ENCODE measurements at places on chromosomes 5 and 9.

DNA sequence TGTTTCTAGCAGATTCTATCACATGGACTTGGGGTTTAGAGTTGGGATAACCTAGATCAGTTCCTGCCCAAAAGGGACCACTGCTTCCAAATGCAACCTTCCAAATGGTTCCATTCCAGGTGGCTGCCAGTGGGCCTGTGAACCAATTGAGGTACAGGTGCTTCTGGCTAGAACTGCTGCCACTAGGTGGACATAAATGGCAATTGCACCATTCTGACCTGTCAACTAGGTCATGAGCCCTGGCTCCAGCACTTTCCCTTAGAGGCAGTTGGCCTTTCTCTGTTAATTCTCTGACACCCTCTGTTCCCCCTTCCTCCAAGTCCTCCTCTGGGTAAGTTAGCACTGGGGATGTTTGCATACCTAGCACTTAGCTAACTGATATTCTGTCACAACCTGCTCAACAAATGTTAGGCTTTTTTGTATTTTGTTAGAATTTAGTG is 16.6 kb upstream of the HEMGN start:
- DNase-seq: no peak

DNA sequence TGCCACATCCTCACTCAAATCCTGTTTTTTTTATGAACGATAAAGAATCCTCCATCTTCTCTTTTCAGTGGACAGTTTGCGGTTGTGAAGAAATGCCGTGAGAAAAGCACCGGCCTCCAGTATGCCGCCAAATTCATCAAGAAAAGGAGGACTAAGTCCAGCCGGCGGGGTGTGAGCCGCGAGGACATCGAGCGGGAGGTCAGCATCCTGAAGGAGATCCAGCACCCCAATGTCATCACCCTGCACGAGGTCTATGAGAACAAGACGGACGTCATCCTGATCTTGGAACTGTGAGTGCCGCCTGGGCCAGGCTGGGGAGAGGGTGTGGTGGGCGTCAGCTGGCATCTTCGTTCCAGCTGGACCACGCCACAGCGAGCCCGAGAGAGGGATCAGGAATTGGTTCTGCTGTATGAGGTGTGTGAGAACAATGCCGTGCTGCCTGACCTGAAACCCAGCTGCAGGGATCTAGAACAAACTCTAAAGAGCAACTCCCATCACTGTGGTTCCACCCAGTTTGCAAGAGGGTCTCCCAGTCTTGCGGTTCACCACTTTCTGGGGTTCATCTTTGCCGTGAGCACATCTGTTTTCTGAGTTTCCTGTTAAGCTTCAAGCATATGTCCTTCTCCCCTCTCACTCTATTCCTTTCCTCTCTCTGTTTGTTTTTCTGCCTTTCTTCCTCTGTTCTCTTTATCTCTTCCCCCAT is 107.4 kb downstream of the DAPK1 start:
- no peak for DNase-seq

DNA sequence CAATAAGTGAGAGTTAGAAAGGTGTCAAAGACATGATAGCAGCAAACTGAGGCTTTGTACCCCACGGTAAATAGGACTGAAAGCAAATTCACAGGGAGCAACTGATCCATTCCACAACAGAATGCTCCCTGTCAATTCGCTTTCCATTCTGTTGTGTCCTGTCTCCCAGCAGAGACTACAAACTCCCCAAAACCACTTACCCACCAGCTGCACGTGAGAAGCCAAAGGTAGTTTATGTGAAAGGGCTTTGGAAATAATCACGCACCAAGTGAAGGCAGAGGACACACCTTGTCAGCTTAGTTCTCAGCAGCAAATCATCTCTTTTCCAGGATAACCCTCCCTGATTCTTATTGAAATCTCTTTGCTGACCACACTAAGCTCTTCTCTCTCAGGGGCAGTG is 46.6 kb upstream of the IL17B start:
- no peak for DNase-seq

DNA sequence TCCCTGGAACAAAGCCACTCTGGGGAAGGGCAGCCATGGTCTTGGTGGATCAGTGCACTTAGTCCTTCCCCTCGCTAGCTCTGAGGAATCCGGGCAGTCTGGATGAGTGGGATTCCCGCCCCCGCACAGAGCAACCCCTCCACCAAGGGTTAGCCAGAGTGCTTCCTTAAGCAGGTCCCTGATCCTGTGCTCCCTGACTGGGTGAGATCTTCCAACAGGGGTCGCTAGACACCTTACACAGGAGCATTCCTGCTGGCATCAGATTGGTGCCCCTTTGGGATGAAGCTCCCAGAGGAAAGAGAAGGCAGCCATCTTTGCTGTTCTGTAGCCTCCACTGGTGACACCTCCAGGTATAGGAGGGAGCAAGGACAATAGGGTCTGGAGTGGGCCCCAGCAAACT is 228.8 kb downstream of the AP3B1 start:
- DNase-seq: no peak

- no peak for DNase-seq
Measured at GRCh38 chr5:143515829-143516228, 112.3 kb upstream of the NR3C1 start.

GRCh38 chr5:40217553-40217952 is 462.2 kb upstream of the PTGER4 start:
- no peak for DNase-seq

DNA sequence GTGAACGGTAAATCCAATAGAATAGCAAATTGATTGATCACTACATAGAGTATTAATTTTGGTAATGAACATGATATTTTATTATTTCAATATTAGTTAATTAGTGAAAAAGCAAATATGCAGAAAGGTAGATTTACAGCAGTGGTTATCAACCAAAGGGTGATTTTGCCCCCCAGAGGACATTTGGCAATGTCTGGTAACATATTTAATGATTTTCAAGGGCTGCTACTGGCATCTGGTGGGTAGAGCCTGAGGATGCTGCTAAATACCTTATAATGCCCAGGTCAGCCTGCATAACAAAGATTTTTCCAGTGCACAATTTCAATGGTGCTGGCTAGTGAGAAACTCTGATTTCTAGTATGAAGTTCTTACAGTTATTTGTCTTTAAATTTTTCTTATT is 1313.7 kb downstream of the PTPRD start:
- no peak for DNase-seq

GRCh38 chr5:153784277-153784676 is 254.4 kb downstream of the FAM114A2 start:
- no peak for DNase-seq

Data from NCI-H2029 treated with DMSO at 0.1 percent for 48 hours (cell line).